T-helper 1 cell (primary cell): ENCODE measurements at places on chromosomes 7 and 10.

- DNase-seq: no peak
Measured at GRCh38 chr10:113052076-113052830, 102.2 kb downstream of the TCF7L2 start.

DNA sequence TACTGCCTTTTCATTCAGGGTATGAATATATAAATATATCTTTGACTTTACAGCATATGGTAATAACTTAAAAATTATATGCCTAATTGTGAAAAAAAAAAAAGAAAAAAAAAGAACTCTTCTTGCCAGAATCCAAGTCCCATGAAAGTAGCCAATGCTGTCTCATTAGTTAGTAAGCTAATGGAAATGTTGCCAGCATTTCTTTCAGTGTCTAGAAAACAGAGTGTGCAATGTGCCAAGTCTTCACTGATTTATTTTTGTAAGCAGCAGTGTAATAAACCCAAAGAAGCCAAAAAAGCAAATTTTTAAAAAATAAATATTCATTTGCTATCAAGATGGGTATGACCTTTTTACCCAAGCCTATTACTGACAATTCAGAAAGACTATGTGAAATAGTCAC, 31.1 kb upstream of the LRRN3 start:
- DNase-seq: no peak

- peak; percentile 17 for DNase-seq
Measured at GRCh38 chr7:30594048-30594539, 584 bp upstream of the GARS1 start.

DNA sequence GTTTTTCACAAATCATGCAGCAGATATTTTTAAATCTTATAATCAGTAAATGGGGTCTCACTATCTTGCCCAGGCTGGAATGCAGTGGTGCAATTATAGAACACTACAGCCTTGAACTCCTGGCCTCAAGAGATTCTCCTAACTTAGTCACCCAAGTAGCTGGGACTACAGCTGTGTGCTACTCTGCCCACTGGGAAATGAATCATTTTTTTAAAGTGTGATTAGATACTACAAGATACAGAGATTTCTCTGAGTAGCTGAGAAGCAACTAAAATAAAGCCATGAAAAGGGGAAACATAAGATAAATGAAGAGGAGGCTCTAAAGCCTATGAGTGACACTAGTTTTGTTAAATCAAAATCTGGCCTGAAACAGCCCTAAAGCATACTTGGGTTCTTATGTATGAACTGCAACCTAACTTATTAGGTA, 119.7 kb downstream of the JMJD1C start:
- DNase-seq: no peak

DNA sequence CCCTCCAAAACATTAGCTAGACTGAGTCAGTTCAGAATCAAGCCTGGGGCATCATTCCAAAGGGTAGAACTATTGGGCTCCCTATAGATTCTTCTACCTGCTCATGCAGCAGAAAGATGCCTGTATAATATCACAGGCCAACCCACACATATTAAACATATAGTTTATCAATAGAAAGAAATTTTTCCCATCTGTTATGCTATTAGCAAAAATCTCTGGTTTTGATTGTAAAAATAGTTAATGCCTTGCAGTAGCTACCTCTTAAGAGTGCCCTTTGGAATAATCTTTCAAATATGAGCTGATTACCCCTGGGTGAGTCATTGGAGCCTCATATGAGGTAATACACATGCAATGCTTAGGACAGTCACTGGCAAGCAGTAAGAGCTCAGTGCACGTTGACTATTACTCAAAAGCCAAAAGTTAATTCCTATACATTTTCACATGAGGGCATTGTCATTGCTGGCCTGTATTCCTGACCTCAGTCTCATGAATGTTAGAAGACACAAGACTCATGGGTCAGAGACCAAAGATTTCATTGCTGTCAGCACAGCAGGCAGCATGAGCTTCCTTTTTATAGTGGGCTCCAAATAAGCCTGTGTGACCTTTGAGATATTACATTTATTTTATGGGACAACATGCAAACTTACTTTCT, 180.0 kb downstream of the FGFR2 start:
- no peak for DNase-seq

GRCh38 chr10:70087616-70088307, 35.1 kb downstream of the MACROH2A2 start:
- no peak for DNase-seq

DNA sequence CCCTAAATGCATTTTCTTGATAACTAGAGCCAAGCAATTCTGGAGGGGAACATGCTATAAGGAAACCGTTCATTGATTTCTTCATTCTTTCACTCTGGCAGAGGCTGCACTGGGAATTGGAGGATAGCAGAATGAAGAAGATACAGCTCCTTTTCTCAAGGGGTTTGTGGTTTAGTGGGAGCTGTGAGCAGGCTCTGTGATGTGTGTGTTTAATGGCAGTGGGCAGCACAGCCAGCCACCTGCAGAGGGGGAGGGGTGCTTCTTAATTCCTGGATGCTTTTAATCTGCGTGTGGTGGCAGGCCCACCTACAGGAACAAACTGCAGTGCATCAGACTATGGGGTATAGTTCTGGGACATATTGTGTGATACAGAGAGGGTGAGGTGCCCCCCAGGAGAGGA, 31.9 kb downstream of the RPS24 start:
- no peak for DNase-seq

DNA sequence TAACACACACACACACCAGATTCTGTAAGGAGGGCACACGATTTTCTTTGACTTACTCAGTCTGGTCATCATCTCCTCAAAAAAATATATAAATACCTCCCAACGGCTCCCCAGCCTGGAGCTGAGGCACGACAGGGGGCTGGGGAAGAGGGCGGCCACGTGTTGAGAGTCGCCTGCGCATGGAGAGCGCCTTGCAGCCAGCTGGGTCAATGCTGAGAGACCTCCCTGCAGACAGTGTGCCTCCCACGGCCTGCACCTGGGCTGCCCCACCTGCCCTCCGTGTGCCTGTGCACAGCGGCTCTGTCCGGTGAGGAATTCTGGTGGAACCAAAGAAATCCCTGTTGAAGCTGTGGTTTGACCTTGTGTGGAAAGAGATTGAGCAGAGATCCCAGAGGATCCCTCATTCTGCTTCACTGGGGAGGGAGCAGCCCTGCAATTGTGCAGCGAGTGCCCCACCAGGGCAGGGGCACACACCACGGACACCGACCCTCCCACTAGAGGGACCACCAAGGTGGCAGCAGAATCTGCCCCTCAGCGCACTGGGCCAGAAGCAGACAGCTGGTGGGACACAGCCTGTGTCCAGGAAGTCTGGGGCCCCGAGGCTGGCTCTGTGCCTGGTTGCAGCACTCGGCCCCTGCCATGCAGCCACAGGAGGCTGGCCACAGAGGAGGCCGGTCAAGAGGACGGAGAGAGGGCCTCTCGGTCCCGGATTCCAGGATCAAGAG, 150.5 kb upstream of the PPP2R2D start:
- DNase-seq: no peak

DNA sequence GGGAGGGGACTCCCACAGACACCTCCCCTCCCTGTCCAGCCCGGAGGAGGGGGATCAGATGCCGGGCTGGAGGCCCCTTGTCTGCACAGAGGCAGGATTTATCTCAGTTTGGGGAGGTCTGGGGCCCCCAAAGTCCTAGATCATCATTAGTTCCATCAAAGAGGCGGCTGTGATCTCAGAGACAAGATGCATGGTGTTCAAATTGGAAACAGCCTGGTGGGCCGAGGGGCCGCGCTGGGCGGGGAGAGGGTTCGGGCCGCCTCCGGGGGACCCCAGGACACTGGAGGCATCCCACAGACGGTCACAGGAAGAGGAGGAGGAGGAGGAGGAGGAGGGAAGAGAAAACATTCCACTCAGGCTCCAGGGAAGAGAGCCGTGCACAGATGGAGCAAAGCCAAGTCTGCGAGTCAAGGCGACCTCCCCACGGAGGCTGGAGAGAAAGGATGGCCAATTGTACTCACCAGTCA, 69.5 kb upstream of the CUX1 start:
- no peak for DNase-seq

- no peak for DNase-seq
Measured at GRCh38 chr7:140621401-140622021, 19.1 kb downstream of the DENND2A start.

DNA sequence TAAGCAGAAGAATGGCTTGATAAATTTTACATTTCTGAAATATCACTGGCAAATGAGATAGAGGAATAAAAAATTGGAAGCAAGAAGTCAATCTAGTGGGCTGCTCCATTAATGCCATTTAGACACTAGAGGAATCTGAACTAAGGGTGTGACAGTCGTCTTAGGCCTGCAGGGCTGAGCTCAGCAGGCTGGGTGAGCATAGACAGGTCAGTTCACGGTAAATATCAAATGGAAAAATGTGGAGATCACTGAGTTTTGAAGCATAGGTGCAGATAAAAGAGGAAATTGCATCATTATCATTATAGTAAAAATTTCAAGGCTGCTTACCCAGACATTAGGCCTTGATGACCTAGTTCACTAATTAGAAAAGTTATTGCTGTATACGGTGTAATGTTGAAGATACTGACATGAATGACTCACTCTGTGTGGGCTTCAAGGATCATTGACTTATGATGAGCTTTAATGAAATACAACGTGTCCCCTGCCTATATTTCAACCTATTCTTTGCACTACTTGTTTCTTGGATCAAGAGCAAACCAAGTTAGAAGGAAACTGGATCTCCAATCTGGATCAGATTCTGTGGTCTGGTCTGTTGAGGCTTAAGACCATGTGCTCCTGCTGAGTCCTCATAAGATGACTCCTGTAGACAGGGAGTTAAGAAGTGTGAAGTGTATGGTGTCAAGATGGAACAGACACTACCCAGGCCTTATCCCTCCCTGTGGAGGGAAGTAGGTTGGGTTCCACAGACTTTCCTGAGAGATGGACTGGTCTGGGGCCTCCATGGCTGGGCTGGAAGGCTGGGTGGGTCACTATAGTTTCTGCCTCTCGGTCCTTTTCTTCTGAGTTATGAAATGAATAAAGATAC, 3.6 kb downstream of the OR2F2 start:
- no peak for DNase-seq

GRCh38 chr7:140059273-140060242, 3.2 kb downstream of the PARP12 start:
- no peak for DNase-seq

DNA sequence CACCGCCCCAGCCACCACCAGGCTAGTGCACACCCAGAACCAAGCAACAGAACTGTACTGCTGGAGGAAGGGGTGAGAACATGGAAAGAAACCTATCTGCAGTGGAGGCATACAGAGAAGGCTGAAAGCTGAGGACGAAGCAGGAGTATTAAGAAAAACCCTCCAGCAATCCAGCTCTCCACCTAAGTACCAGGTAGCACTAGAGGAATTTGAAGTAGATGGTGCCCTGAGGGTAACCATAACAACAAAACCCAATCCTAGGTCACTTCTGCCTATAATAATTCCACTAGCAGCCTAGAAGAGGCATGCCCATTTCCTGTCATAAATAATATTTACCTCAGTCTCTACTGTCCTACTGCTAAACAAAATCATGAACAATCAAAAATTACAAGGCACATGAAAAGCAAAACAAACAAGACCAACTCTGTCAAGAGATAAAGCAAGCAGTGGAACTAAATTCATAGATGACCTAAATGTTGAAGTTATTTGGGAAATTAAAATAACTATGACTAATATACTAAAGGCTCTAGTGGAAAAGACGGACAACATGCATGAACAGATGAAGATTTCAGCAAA, 51.1 kb downstream of the HYCC1 start:
- DNase-seq: no peak

DNA sequence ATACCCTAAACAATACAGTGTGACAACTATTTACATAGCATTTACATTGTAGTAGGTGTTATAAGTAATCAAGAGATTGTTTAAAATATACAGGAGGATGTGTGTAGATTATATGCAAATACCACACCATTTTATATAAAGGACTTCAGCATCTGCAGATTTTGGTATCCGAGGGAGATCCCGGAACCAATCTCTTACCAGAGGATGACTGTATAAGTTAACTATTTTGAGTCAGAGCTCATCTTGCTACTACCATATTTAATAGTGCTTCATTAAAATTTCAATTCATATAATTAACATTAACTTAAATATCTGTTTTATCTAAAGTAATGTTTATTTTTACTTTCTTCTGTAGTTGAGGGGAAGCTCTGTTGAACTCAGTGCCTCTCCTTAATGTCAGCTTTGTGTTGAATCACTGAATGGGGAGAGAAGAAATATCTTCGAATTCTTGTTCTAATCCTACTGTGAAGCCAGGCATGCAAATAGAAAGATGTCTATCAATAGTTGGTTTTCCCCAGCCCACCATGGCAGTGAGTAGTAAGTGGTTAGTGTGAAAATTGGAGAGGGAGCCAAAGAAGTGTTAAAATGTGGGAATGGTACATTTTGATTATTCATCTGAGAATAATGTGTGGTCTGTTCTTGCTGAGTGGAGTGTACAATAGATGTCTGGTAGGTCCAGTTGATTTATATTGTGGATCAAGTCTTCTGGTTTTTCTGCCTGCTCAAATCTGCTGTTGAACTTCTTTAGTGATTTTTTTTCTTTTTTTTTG, 90.1 kb upstream of the CYP26C1 start:
- no peak for DNase-seq

- DNase-seq: no peak
Measured at GRCh38 chr7:121544726-121545125, 148.6 kb upstream of the FAM3C start.

DNA sequence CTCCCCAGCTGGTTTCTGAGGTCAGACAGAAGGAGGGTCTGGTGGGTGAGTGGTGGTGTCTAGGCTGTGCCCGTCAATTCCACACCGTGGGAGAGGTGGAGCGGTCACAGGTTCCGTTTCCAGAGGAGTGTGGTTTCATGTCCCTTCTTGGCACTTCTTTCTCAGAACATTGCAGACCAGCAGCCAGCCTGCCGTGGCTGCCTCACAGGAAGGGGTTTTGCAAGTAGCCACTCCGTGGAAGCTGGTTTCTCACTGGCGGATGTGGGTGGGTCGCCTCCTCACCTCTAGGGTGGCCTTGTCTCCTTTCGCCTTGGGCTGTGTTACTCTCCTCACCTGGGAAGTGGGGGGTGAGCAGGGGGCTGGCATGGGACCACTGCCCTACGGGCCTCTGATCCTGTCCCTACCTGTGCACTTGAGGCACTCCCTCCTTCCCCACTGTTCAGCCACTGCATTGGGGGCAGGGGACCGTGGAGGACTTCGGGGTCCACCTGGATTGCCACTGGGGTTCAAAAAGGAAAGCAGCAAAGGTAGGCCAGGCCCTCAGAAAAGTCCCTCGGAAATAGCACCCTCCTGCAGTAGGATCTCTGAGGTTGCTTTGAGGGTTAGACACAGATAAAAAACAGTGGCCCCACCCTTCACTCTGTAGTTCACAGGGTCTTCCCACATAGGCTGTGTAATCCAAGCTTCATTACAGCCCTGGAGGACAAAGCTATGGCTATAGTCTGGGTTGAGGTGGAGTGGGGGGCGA, 33.9 kb downstream of the TSPAN14 start:
- peak; percentile 85 for DNase-seq

GRCh38 chr7:28310460-28310848, 101.9 kb upstream of the CREB5 start:
- DNase-seq: no peak
